Stimulated activated CD8-positive, alpha-beta memory T cell treated with anti-CD3 and anti-CD28 coated beads, Interleukin-15, amount 100 ng/mL, for 1 hour (primary cell): ENCODE measurements at places on chromosomes 16 and 17.

DNA sequence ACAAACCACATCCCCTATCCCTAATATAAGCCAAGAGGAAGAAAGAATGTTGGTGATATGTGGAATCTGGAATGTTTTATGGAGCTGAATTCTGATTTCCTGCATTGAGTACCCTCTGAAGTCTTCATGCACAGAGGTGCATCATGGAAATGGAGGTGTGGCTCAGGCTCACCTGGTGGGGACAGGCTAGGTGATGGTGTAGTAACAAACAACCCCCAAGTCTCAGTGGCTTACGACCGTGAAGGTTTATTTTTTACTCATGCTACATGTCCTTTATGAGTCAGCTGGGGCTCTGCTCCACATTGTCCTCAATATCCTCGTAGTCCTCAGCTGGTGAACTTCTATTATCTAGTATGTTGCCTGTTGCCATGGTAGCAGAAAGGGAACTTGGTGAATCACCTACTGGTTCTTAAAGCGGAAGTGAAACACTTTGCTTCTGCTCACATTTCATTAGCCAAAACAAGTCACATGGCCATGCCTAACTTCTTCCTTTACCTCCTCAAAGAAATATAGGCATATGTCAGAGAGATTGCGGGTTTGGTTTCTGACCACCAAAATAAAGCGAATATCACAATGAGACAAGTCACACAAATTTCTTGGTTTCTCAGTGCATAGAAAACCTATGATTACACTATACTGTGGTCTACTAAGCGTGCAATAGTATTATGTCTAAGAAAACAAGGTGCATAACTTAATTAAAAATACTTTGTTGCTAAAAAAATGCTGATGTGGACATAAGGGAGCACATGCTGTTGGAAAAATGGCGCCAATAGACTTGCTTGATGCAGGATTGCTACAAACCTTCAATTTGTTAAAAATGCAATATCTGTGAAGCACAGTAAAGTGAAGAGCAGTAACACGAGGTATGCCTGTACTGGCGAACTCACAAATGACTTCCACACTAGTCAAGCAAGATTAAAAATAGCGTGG lies at the start of gene PMFBP1:
PMFBP1 (minus strand) TSS at position 51 of the 930 bp plus-strand sequence. CDS start 947 bp downstream, outside the sequence.
- no peak for DNase-seq

DNA sequence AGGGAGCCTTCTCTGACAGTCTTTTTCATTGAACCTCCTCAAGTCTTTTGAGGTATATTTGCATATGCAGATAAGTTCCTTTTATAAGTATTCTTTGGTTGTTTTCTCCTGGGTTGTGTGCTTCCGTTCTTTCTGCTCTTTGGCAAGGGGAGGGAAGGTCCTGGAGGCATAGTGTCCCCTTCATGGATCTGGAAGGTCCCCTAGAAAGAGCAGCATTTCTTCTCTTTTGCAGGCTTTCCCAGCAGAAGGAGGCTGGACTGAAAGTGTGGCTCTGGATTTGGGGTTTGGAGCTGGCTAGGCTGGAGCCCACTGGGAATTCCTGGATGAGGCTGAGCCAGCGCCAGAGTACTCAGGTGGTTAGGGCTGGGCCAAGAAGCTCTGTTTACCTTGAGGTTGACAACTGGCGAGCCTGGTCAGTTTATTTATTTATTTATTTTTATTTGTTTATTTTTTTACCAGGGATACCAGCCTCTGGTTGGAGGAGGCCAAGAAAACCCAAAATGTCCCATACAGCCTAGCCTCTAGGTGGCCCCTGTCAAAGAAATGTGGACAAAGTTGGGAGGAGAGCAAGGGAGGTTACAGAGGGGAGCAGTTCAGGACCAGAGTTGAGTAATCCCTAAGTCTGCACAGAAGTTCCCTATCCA lies 5.4 kb upstream of the TOP2A start:
- no peak for DNase-seq

DNA sequence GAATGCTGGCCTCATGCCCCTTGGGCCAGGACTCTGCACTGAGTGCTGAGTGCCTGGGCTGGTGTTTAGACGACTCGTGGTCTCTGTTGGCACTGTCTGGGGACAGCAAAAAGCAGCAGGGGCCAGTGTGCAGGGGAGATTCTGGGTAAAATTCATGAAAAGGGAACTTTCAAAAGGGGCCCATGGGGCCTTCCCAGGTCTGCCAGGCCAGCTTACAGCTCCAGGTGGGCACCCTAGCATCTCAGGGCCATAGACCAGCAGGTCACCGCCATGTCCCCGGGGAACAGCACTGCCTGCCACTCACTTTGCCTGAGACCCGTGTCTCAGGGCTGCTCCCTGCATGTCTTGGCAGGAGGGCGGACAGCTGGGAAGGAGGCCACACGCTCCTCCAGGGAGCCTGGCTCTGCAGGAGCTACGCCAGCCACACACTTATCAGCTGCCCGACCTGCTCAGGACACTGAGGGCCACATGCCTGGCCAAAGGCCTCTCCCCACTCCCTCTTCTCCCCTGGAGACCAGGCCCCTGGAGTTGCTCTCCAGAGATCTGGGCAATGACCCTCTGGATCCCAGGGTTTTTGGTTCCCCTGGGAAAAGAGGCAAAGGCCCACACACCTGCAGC lies 8.8 kb upstream of the FASN start:
- no peak for DNase-seq

DNA sequence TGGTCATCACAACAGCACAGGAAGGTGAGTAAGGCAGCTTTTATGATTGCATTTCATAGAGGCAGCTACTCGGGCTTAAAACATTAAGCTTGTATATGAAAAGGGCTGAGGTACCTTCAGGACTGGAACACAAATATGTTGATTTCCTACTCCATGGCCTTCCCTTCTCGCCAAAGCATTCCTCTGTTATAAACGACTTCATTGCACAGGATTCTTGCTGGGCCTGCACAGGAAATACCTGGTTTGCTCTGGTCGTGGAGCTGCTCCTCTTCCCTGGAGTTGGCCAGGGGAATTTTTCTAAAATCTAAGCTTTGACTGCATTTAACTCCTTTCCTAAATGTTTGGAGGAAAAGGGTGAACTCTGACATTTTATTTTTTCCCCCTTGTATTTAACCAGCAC lies 49.0 kb downstream of the CHD9 start:
- no peak for DNase-seq

GRCh38 chr17:51391982-51392654 lies 131.8 kb downstream of the UTP18 start:
- no peak for DNase-seq

- no peak for DNase-seq
Observed at GRCh38 chr16:54431997-54432896, 145.7 kb upstream of the IRX3 start.

DNA sequence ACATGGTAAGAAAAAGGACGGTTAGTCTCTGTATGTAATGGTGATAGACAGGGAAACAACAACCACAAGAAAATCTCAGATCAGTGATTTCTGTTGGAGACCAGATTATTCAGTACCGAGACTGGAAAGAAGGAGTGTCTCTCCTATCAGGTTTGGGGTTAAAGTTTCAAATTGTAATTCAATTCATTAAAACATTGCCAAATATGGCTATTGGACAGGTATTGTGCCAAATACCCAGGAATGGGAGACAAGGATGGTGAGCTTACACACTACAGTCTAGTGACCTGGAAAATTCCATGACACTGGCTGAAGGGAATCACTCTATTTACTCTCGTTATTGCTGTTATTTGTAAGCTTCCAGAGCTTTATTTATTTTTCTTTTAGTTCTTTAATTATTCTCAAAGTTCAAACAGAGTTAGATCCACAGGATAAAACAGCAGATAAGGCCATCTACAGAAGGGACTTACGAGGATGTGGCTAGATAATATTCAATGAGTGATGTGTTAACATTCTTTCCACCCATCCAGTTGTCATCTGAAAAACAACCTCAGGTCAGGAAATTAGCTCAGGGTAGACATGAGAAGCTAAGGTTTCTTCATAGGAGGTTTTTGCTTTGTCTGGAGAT lies 25.1 kb upstream of the MMD start:
- no peak for DNase-seq

GRCh38 chr16:84514874-84515835 lies 10.7 kb upstream of the MEAK7 start:
- DNase-seq = peak; percentile 57

DNA sequence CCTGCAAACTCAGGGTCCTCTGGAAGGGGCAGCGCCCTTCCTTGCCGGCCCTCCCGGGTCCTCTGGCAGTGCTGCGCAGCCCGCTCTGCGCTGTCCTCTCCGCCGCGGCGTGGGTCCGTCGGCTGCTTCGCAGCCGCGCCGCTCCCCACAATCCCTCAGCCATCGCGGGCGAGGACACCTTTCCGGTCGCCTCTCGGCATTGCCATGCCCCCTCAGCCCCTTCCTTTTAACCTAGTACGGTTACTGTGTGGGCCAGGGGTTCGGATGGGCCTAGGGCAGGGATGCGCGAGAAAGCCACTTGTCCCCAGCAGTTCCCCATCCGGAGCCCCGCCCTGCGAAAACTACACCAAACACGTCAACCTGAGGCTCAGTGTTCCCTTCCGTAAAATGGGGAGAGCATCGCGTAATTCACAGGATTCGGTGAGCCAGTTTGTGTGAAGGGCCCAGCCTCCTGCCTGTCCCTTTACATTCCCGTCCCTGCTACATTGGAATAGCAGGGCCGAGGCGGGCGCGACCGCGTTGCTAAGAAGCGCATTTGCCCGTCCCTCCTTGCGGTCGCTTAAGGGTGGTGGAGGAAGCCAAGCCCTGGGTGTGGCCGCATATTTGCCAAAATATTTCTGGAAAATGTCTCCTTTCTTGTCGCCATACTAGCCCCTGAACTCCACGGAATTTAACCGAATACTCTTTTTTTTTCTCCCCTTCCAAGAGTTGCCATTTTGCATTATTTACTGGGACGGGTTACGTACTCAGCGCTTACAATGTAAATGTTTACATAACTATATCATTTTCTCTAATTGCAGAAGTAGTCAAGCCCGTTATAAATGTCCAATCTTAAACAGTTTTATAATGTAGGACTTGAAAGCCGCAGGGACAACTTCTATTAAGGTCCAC lies 13.2 kb downstream of the COPZ2 start:
- DNase-seq = no peak

GRCh38 chr16:23062524-23062923 lies 86.7 kb downstream of the USP31 start:
- no peak for DNase-seq

DNA sequence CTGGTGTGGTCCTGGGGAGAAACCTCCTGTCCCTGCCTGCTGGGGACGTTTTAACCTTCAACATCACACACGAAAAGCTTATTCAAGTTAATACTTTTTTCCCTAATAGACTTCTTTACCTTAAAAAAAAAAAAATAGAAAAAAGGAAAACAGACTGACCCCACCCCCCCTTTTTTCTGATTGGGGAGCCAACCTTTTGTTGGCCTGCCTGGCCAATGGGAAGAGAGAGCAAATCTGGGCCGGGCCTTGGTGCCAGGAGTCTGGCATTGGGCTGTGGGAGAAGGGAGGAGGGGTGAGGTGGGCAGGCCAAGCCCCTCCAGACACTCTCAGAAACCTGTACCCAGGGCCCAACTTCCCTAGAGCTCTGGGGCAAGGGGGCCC lies 3.0 kb downstream of the CBX8 start:
- DNase-seq = no peak

DNA sequence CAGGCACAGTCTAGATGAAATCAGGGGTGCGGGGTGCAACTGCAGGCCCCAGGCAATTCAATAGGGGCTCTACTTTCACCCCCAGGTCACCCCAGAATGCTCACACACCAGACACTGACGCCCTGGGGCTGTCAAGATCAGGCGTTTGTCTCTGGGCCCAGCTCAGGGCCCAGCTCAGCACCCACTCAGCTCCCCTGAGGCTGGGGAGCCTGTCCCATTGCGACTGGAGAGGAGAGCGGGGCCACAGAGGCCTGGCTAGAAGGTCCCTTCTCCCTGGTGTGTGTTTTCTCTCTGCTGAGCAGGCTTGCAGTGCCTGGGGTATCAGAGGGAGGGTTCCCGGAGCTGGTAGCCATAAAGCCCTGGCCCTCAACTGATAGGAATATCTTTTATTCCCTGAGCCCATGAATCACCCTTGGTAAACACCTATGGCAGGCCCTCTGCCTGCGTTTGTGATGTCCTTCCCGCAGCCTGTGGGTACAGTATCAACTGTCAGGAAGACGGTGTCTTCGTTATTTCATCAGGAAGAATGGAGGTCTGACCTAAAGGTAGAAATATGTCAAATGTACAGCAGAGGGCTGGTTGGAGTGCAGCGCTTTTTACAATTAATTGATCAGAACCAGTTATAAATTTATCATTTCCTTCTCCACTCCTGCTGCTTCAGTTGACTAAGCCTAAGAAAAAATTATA lies 1.6 kb downstream of the HBA1 start:
- DNase-seq = no peak

DNA sequence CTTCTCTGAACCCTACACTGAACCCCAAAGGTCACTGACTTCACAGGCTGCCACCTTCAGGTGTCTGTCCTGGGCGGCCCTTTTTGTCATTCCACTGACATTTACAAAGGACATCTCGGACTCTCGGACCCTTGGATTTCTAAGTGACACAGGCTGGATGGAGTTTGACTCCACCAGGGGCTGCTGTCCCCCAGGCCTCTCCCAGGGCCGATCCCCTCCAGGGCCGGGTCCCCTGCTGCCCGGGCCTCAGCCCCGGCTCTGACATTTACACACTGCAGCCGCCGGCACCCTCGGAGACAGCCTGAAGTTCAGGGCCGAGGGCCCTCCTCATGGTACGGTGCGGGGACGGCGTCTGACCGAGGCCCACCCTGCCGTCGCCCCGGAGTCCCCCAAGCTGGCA lies 24.1 kb downstream of the CACNA1H start:
- no peak for DNase-seq

DNA sequence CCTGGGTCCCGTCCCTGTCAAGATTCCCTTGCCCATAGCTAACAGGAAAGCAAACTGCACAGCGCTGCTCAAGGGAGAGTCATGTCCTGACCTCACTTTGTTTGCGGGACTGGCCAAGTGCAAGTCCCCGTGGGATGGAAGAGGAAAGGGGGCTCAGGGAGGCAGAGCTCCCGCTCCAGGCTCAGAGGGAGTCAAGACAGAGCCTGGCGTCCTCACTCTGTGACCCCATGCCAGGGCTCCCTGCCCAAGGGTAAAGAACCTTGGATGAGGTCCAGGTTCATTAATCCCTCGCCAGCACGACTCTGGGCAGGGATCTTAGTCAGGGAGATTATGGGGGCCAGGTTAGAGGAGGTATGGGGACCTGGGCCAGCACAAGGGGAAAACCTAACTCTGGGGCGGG lies 51.5 kb upstream of the CBX4 start:
- DNase-seq = no peak

- no peak for DNase-seq
Observed at GRCh38 chr17:18144855-18145254, 36.3 kb downstream of the MYO15A start.

GRCh38 chr17:82896071-82897000 lies 56.5 kb upstream of the ZNF750 start:
- no peak for DNase-seq

- DNase-seq = no peak
Observed at GRCh38 chr17:73598212-73598611, 46.0 kb downstream of the SDK2 start.

- peak; percentile 32 for DNase-seq
Observed at GRCh38 chr17:489758-490329, 137.2 kb upstream of the RPH3AL start.

GRCh38 chr16:81940781-81941560 lies 70.3 kb downstream of the SDR42E1 start:
- DNase-seq = no peak

DNA sequence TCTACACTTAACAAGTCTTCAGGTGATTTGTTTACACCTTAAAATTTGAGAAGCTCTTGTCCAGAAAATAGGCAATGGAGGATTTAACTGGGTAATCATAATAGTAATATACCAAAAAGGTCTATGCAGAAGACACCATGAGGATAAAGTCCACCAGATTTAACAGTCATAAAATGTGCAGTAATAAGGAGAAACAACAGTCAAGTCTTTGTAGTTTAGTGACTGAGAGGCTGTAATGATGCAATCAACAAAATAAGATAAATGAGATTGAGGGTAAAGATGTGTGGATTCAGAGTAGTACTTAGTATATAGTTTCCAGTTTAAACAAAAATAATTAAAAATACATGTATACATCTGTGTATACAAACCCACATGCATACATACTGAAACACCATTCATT lies 91.2 kb downstream of the STXBP4 start:
- DNase-seq = no peak
